Caki2 (cell line): ENCODE measurements at places on chromosomes 13 and 19. TPM values are rescaled to one million over a fixed set of nuclear protein-coding genes. Genes with fewer than 3 reads are reported as not detected.

GRCh38 chr19:16893686-16893989 lies 4.8 kb downstream of the F2RL3 start:
- DNase-seq = no peak

DNA sequence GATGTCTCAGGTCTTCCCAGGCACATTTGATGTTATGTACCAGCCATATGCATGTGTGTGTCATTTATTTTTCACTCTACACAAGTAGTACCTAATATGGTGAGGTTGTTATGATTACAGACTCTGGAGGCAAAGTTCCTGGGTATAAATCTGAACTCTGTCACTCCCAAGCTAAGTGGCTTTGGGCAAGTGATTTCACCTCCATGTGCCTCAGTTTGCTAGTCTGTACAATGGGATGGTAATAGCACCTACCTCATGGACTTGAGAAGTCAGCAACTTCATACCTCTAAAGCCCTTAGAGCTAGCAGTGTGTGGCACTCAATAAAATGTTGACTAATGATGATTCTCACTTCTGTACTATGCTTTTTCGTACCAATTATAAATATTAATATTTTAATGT lies 3.9 kb upstream of the CATSPERG start:
- no peak for DNase-seq

DNA sequence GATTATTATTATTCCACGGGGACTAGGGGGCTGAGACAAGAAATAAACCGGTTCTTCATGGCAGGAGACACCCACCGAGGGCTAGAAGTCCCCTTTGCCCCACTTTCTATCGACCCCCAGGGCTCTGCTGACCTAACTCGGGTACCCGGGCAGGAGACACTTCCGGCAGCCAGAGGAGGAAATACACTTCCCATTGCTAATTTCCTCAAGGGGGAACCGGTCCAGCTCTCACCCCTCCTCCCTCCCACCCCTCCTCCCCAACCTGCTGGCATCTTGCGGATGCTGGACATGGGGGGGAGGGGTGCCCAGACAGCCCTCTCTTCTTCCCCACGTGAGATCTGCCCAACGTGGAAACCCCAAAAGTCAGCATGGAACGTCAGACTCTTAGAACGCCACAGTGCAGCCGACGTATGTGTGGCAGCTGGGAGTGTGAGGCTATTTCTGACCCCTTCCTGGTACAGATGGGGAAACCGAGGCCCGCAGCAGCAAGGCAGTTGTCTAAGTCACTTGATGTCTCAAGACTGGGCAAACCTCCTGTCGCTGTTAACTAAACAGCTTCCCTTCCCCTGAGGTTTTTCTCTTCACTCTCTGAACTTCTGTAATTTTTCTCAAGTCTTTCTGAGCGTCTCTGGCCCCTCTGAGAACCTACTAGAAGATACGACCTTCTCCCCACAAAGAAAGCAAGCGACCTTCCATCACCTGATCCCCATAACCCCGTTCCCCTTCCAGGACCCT lies 3.6 kb downstream of the GPR4 start:
- DNase-seq = no peak

DNA sequence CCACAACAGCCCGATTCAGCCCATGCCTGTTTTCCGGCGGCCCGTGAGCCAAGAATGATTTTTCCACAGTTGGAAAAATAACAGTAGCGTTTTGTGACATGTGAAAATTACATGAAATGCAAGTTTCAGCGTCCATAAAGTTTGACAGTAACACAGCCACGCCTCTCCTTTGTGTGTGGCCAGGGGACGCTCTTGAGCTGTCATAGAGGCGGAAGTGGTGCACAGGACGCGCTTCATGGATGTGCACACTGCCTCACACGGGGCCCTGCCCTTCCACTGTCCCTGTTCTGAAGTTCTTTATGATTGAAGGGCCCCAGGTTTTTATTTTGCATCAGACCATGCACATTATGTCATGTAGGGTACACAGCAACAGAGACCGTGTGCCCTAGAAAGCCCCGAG lies 12.4 kb upstream of the ELAVL1 start:
- no peak for DNase-seq

DNA sequence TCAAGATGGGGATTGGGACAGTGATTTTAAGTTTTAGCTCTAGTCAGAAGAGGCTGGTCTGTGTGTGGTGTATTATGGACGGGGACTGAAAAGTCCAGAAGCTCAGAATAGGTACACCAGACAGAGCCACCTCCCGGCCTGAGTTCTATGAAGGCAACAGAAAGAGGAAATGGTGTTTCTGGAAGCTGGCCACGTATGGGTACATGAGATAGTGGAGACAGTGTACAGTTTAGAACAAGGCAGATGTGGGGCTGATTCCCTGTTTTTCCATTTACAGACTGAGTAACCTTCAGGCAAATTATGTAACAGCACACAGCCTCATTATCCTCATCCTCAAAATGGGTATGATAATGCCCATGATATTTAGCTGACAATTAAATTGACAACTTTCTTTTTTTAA lies 1.3 kb downstream of the ZNF175 start:
- no peak for DNase-seq

- DNase-seq = peak; percentile 32
These were observed 409.0 kb downstream of the COG6 start for GRCh38 chr13:40064154-40065097.

DNA sequence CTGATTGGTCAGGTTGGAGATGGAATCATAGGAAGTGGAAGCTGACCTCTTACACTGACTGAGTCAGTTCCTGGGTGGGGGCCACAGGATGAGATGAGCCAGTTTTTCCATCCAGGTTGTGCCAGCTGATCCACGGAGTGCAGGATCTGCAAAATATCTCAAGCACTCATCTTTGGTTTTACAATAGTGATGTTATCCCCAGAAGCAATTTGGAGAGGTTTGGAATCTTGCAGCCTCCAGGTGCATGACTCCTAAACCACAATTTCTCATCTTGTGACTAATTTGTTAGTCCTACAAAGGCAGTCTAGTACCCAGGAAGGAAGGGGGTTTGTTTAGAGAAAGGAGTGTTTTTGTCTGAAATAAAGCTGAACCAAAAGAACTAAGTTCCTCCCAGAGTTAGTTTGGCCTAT lies 212.8 kb downstream of the SLITRK6 start:
- peak; percentile 0 for DNase-seq

GRCh38 chr19:45764475-45764874 lies 4.6 kb downstream of the SIX5 start:
- DNase-seq = no peak

- no peak for DNase-seq
These were observed 4.8 kb downstream of the SOX21 start for GRCh38 chr13:94707400-94708021.

DNA sequence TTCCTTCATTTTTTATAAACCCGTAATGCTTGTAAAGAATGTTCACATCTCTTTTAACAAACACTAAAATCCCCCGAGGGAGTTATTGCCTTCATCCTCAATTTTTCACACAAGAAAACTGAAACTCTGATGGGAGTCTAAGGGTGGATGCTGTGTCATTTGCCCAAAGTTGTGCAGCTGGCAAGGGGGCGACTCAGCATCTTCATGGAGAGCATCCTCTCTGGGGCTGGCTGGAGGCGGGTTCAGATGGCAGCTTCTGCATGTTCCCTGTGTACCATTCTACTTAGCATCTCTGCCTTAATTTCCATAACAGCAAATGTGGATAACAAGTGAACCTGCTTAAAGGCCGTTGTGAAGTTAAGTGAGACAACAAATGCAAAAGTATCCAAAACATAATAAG lies 256.4 kb downstream of the IRS2 start:
- no peak for DNase-seq

DNA sequence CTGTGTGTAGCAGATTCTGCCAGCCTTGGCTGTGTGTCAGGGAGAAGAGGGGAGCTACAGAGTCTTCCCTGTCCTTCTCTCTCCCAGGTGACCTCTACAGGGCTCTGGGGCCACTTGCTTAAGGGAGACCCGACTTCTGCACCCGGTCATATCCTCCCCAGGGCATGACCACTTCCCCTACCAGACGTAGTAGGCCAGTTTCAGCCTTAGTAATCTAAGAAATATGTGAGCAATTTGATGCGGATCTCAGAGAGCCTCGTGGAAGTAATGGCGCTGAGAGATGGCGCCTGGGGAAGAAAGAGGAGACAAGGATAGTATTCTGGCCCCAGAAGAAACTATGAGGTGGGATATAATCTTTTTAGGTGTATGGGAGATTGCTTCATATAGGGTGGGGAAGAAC lies 41.9 kb downstream of the NFIX start:
- peak; percentile 37 for DNase-seq

DNA sequence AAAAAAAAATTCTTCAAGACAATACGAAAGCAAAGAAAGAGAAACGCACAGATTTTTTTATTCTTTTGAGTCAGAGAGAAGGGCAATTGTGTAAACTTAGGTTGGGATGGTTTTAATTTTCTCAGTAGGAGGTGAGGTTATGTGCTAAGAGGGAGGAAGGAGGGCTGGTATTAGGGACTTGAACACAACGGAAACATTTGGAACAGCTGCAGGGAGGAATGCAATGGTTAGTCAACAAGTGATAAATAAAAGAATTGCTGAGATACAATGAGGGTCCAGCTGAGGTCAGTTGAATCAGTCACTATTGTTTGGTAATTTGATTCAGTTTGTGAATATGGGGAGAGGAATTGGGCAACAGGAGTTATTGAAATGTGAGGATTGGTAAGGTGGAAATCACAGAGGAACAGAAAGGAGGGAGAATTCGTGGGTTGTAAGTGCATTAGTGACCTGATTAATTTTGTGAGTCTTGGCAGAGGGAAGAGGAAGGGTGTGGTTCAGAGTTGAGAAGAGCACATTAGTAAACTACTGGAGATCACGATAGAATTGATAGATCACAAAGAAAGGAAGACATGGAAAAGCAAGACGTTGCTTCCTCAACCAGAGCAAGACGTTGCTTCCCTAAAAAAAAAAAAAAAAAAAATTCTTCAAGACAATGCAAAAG lies 499.5 kb upstream of the SPRY2 start:
- no peak for DNase-seq

GRCh38 chr13:46963904-46964303 lies 67.1 kb upstream of the HTR2A start:
- no peak for DNase-seq

DNA sequence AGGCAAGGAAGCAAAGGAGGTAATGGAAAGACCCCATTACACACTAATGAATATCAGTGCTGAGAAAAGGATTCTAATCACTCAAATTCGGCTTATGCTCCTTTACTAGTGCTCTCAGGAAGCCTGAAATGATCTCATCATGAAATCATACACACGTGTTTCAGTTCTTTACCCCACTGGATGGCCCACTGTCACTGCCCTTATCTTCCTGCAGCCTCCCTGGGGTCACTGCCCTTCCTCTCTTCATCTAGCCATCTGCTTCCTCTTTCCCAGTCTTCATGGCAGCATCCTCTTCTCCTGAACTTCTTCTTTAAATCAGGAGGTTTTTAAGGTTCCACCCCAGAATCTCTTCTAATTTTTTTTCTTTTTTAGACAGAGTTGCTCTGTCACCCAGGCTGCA lies 27.9 kb upstream of the EEF1AKMT1 start:
- DNase-seq = no peak

- no peak for DNase-seq
These were observed 25.1 kb upstream of the MEIS3 start for GRCh38 chr19:47444388-47444821.

GRCh38 chr13:78589206-78589605 lies 14.1 kb downstream of the POU4F1 start:
- peak; percentile 31 for DNase-seq

DNA sequence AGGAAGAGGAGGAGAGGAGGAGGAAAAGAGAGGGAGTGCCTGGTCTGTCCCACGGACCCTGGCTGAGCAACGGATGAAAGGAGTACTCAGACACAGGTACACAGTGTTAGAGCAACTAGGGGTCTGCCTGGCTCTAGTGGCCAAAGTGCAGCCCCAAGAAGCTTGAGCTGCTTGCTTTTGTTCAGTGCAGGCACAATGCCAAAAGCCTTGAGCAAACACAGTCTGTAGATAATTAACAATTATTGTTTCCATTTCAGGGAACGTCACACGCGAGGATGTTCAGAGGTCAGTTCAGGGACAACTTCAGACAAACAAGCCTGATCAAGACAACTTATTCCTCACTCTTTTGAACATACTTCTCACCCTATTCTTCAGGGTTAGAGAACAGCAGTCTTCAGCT lies 32.2 kb upstream of the ZNF726 start:
- peak; percentile 53 for DNase-seq

- no peak for DNase-seq
These were observed 725.0 kb downstream of the UQCRFS1 start for GRCh38 chr19:28487999-28488398.

- DNase-seq = no peak
These were observed 43.8 kb downstream of the SERP2 start for GRCh38 chr13:44417446-44417845.

GRCh38 chr13:103006641-103007426 lies 59.4 kb downstream of the SLC10A2 start:
- DNase-seq = no peak

DNA sequence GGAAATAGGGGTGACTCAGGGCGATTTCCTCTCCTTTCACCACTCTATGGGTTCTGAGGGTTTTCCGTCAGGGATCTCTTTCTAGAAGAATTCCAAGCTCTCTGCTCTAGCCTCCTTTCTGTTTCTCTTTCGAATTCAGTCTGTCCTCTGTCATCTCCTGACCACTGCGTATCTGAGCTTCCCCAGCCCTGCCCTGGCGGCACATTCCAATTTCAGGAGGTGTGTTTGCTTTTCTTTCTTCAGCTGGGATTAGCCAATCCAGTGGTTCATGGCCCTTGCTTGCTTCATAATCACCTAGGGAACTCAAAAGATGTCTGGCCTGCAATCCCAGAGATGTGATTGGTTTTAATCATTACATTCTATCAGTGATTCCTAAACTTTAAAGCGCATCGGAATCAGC lies 9.4 kb downstream of the IFNL2 start:
- DNase-seq = no peak

DNA sequence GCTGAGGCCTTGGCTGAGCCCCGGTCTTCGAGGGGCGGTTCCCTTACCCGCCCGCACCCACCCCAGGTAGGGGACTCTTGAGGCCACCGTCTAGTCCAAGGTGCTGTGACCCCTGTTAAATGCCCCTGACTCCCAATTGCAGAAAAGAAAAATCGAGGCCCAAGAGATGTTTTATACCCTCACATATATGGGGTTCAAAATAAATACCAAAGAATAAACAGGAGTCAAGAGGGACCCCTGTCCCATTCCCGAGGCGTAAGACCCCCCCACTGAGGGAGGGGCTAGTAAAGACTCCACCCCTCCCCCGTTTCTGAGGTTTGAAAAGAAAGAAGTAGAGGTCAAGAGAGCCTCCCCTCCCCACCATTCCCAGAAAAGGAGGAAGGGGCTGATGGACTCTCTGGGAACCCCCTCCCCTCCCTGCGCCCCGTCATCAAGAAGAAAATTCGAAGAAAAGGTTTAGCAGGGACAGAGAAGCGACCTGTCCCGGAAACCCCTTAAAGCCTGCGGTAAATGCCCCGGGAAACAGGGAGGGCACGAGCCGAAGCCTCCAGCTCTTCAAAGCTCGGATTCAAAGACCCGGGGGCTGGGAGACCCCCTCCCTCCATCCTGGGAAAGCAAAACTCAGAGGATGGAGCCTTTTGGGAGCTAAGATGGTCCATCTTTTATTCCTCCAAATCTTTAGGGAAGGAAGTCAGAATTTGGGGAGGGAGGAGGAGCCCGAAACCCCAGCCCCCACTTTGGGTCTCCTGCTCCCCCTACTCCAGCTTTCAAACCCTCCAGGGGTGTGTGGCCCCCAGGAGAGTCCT lies 755 bp upstream of the RAB3A start:
- no peak for DNase-seq

CLEC17A gene
- not detected in 2 replicates for total RNA-seq

EFNA2 gene
- total RNA-seq = not detected in 2 replicates

ATXN8OS gene
- not detected in 2 replicates for total RNA-seq

ZNF71 gene
- total RNA-seq = 11.2 and 22.5 TPM in 2 replicates

CALR3 gene
- total RNA-seq = not detected in 2 replicates

NAPSA gene
- total RNA-seq = 0.61 TPM in 1 of 2 replicates, not detected in the other

PSG6 gene
- total RNA-seq = not detected in 2 replicates

GPR12 gene
- not detected in 2 replicates for total RNA-seq

ADM5 gene
- total RNA-seq = 1.1 and 3.2 TPM in 2 replicates
